NCI-H345 (cell line): ENCODE measurements at places on chromosomes 6 and 20.

- DNase-seq: no peak
These were observed 35.4 kb downstream of the MAN1A1 start for GRCh38 chr6:119313937-119314884.

GRCh38 chr6:169935348-169935718, 183.9 kb downstream of the ERMARD start:
- no peak for DNase-seq

GRCh38 chr6:71336901-71337300, 48.3 kb downstream of the OGFRL1 start:
- DNase-seq: no peak

- no peak for DNase-seq
These were observed 41.4 kb downstream of the PTGIS start for GRCh38 chr20:49526568-49526967.

- DNase-seq: no peak
These were observed 61.7 kb downstream of the ESF1 start for GRCh38 chr20:13723011-13723410.

GRCh38 chr6:41784581-41785171, 2.8 kb upstream of the TOMM6 start:
- no peak for DNase-seq

GRCh38 chr6:155372256-155372655, 58.0 kb upstream of the TFB1M start:
- no peak for DNase-seq

DNA sequence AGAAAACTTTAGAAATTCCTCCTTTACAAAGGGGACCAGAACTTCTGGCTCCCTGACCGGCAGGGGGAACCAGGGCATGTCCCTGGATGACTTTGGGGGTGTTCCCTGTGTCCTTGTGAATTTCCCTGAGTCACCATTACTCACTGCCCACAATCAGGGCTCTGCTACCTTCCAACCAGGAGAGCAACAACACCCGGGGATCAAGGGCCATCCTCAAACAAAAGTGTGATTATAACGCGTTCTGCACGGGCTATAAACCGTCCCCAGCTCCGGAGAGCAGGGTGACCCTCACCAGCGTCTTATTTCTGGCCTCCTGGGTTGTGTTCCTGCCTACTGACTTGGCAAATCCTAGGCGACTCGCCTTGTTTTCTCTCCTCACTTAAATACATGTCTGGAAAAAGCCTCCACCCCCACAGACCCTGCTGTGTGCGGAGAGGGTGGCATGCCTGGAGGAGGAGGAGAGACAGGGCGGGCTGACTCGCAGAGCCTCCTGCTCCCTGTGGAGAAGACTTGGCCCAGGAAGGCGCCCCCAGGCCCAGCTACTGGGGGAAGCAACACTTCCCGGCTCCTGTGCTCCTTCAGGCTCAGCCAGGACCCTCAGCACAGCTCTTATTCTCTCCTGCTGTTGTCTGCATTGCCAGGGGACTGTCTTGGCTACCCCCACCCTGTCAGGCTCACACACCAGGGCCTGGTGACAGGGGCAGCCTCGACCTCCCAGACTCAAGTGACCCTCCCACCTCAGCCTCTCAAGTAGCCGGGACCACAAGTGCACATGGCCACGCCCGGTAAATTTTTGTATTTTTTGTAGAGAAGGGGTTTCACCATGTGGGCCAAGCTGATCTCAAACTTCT, 54.1 kb downstream of the FGD2 start:
- DNase-seq: no peak

GRCh38 chr6:141388666-141389065, 744.1 kb upstream of the GJE1 start:
- DNase-seq: no peak

DNA sequence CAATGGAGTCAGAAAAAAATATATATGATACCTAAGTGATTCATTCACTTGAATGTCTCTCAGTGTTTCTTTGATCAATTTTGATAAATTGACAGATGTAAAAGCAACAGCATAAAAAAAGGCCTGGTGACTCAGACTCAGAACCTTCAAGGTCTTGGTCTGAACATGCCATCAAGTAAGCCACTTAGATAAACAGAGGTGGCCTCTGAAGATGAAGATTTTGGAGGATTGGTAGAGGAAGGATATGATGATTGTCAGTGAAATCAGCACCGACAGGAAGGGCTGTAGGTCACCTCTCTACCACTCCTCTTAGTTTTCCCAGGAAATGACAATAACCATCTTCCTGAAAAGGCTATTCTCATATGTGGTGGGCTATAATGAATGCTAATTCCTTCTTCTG, 422.8 kb upstream of the EPHA7 start:
- DNase-seq: no peak

DNA sequence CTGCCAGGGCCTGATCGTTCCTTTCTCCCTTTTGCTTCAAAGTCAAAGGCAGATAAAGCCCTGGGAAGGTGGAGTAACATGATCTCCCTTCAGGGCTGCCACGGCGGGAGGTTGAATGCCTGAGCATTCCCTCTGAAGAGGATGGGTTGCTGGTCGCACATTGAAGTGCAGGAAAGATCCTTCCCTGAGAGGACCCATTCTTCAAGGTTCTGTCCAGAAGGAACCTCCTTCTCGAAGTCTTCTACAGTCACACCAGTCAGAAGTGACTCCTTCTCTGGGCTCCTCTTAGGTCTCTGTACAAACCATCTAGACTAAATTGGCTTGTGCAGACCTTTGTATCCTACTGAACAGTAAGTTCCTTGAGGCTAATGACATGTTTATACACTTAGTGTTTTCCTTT, 192.6 kb upstream of the VGLL2 start:
- no peak for DNase-seq

GRCh38 chr6:27775796-27776184, 136.4 kb downstream of the OR2B2 start:
- DNase-seq: no peak
